ENCODE measurements at places on chromosomes 13 and 19.
A peak's percentile ranks its signal among the peaks of the same experiment; 100 is the strongest.

DNA sequence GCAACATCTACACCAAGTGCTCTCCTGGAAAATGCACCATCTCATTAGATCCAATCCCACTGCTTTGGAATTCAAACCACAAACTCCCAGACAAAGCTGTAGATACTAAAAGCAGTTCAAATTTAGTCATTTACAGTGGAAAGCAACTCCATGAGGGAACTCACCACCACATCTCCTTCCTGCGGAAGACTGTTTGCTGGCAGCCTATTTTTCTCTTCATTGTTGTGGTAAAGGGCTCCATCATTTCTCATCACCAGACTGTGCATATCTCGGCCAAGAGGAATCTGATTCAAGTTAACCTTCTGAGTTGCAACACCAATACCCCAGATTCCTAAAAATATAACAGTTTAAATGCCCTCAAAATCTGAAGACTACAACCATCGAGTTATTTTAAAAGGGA, 8.4 kb downstream of the SPRYD7 start:
- DNase-seq, result no peak

GRCh38 chr13:69545551-69545950, 562.1 kb upstream of the ATXN8OS start:
- DNase-seq, result no peak

DNA sequence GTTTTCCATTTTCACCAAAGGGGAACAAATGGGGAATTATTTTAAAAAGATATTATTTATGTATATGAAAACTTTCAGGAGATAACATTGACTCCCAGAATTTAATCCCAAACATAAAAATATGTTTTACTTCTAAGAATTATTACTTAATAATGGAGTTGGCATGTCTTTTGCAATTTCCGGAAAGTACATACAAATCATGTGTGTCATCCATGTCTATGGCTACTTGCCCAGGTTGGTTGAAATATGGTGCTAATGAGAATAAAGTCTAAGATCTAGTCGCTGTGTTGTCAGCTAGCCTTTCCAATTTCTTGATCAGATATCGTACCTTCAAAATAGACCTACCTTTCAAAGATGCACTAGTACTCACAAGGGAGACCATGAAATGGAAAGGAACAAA, 1003.2 kb upstream of the PCDH20 start:
- no peak for DNase-seq

- DNase-seq, result peak; percentile 15
Measured at GRCh38 chr13:98570929-98571372, 6.0 kb downstream of the STK24 start.

- no peak for DNase-seq
Measured at GRCh38 chr13:33639626-33640080, 178.3 kb upstream of the RFC3 start.

DNA sequence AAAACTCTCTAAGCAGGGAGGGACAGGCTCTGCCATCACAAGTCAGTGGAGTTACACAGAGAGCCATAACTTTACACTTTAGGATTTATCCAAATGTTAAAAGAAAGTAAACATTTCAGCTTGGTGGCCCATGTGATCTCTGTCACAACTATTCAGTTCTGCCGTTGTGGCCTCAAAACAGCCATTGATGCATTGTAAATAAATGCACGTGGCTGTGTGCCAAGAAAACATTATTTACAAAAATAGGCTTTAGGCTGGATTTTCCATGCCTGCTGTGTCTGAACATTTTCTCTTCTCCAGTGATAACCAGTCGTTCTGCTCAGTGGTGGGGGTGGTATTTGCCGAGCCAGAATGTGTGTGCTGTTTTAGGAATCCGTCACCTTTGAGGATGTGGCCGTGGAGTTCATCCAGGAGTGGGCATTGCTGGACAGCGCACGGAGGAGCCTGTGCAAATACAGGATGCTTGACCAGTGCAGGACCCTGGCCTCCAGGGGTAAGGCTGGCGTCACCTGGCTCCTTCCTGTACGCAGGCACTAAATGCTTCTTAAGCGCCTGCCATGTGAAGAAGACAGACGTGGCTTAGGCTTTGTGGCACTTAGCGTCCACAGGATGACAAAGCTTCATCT, 4.9 kb downstream of the ZNF333 start:
- no peak for DNase-seq

DNA sequence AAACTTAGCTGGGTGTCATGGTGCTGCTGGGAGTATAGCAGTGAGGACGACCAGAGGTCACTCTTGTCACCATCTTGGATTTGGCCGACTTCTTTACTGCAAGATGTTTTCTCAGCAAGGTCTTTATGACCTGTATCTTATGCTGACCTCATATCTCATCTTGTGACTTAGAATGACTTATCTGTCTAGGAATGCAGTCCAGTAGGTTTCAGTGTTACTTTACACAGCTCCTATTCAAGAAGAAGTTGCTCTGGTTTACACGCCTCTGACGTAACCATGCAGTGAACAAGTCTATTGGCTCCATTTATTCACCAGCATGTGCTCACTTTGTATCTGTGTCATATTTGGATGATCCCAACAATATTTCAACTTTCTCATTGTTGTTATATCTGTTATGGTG, 26.7 kb downstream of the ZNF850 start:
- no peak for DNase-seq

GRCh38 chr19:16325161-16325527, 518 bp downstream of the KLF2 start:
- DNase-seq, result no peak

- DNase-seq, result no peak
Measured at GRCh38 chr13:73466561-73466960, 407.8 kb downstream of the KLF5 start.

DNA sequence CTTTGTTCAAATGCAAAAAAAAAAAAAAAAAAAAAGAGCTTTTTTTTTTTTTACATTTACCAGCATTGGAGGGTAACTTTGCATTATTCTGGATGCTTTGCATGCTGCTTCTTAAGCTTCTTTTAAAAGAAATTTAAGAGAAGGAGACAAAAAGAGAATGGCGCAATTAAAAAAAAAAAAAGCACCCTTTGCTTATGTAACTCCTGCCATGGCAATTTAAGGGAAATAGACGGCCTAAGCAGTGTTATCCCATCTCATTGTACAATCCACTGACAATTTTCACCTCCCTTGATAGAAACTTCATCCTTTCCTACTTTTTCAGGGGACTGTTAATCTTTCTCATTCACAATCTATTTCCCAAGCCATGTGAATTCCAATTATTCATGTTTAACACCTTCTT, 129.8 kb downstream of the KCTD12 start:
- no peak for DNase-seq

GRCh38 chr13:101717353-101717752, 264.9 kb downstream of the ITGBL1 start:
- no peak for DNase-seq

DNA sequence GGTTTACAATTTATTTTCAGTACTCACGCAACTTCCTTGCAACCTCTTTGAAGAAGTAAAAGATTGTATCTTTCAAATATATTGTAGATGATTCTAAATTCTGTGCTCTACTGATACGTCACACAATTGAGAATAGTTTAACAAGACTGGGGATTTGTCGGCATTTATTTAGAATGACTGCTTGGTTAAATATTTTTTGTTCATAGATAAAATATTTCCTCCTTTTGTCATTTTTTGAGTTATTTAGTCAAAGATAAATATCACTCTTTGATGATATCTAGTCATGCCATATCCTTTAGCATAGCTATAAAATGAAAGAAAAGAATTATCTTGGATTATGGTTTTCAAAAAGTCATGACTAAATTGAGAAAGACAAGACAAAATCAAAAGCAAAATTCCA, 2747.8 kb downstream of the PCDH9 start:
- no peak for DNase-seq

DNA sequence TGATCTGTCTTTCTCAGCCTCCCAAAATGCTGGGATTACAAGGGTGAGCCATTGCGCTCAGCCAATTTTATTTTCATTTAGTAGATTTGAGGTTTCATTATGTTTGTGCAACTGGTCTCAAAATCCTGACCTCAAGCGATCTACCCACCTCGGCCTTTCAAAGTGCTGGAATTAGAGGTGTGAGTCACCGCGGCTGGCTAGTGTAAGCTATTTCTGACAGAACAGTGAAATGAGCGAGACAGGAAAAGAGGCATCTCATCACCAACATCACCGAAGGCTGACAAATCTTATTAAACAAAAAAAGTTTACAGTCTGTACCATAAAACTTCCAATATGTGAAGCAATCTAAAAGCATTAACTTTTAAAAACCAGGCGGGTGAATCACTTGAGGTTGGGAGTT, 12.2 kb upstream of the ZNF888 start:
- no peak for DNase-seq

GRCh38 chr13:37113534-37113933, 8.1 kb upstream of the CSNK1A1L start:
- DNase-seq, result no peak

DNA sequence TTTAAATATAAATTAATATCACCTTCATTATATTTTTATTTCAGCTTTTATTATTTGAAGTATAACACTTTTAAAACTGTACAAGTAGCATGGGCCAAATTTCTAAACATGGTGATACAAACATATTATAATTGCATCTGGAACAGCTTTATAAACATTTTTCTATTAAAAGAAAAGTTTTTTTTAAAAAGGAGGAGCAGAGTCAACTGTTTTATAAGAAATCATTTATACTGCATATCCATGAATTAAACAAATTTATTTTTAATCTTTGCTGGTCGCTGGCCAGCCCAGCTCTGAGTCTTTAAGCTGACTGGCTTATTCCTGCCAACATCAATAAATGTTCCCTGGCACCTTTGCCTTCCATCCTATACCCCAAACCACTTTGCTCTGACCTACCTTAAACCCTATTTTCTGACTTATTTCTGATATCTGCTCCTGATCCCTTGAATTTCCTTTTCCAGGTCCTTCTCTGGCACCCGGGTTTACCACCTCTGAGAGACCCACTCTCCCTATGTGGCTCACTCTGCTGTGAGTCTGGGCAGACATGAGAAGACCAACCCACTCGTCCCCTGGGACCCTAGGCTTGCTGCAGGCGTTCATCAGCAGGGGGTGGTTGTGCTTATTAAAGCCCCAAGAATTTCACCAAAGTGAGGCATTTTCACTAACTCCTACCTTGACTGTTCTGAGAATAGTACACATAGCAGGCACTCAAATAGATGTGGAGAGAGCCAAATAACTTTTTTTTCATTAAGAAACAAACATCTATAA, 220.3 kb downstream of the KLF12 start:
- no peak for DNase-seq

DNA sequence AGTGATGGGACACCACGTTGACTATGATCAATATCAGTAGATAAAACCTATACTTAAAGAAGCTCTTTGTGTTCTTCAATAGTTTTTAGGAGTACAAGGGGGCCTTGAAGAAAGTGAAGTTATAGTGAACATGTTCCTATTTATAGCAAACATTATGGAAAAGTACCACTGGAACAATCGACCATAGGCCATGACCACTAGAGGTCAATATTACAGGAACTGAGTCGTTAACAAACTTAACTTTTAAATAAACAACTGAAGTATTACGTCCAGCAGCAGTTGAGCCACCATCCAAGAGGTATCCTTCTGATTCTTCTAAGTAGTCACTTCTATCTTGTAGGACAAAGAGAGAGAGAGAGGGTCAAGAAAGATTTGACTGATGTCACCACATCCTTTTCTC, 391.0 kb upstream of the SLITRK5 start:
- no peak for DNase-seq

GRCh38 chr19:44282846-44283245, 22.0 kb downstream of the ZNF235 start:
- no peak for DNase-seq

Measured in stimulated activated CD4-positive, alpha-beta T cell treated with anti-CD3 and anti-CD28 coated beads, Interleukin-15, amount 100 ng/mL, for 1 hour (primary cell).